ENCODE measurements at places on chromosomes 3 and 15. TPM values are rescaled to one million over a fixed set of nuclear protein-coding genes. Genes with fewer than 3 reads are reported as not detected.

The VIPR1 gene
- total RNA-seq = 2.3 TPM

The KCNMB3 gene
- 1.3 TPM for total RNA-seq

The ENTPD3 gene
- total RNA-seq = 0.03 TPM

The PSMD2 gene
- 288 TPM for total RNA-seq

The GOLGA6A gene
- total RNA-seq = 0.32 TPM

The MKRN3 gene
- 1.1 TPM for total RNA-seq

The CDHR4 gene
- total RNA-seq = 0.24 TPM

The TIMP4 gene
- total RNA-seq = 10.8 TPM

The MOBP gene
- total RNA-seq = 0.03 TPM

The RLBP1 gene
- not detected for total RNA-seq
